ENCODE measurements at places on chromosomes 5 and 9.

- DNase-seq, result no peak
These were observed 474.7 kb downstream of the PDE4D start for GRCh38 chr5:59418808-59419207.

GRCh38 chr5:54676481-54677340, 159.2 kb downstream of the SNX18 start:
- DNase-seq, result no peak

DNA sequence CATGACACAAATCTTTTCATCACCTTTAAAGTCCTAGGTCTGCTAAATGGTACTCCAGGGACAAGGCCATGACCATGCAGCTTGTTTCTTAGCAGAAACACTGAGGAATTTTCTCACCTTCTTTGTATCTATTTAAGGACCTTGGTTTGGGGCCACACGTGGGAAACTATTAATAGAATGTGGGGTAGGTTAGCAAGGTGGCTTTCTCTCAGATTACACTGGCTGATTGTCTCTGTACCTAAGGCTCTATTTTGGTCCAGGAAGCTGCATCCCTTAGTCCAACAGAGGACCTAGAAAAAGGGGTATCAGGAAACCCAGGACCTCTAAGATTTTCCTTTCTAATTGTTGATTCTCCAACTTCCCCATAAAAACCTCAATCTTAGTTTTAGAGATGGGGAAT, 36.3 kb upstream of the FRMD3 start:
- DNase-seq, result no peak

- no peak for DNase-seq
These were observed 70.7 kb upstream of the TRPC7 start for GRCh38 chr5:136435946-136436543.

All from stimulated activated CD8-positive, alpha-beta memory T cell treated with anti-CD3 and anti-CD28 coated beads, Interleukin-7, amount 100 ng/mL, for 1 hour (primary cell).